PC-3 (cell line): ENCODE measurements at places on chromosomes 2 and 18. TPM values are rescaled to one million over a fixed set of nuclear protein-coding genes. Genes with fewer than 3 reads are reported as not detected.

DNA sequence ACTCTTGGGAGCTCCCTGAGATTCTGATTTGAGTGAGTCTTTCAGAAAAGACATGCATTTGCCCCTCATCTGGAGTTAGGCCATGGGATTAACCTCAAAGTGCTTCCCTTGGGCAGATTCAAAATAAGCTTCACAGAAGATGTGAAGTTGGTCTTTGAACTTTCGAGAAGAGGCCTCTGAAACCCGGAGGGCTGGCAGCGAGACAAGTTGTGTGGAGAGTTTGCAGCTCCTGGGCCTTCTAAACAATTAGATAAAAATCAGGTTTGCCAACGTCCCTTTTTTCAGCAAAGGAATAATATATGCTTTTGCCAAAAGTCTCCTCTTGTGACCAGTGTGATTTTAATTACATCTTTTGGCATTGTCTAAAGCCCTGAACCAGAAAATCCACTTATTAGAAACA lies 489.7 kb downstream of the SOX11 start:
- no peaks in the 10 kb centered on the region; the same call in 1 of the 2 replicates for H3K4me1 ChIP-seq
- H3K27me3 ChIP-seq: no peaks in the 10 kb centered on the region
- H3K36me3 ChIP-seq: no peaks in the 10 kb centered on the region
- H3K4me3 ChIP-seq: no peak overlapping the region
- H3K27ac ChIP-seq: no peak overlapping the region

- no peaks in the 10 kb centered on the region for H3K27me3 ChIP-seq
- no peak overlapping the region for H3K27ac ChIP-seq
- DNase-seq: no peak
- no peaks in the 10 kb centered on the region for H3K36me3 ChIP-seq
- no peak overlapping the region for H3K4me3 ChIP-seq
Observed at GRCh38 chr2:105714141-105714540, 30.6 kb upstream of the NCK2 start.

- peaks cover 46% of the 10 kb centered on the region for H3K27me3 ChIP-seq
- H3K4me1 ChIP-seq: peaks cover 22% of the 10 kb centered on the region
- H3K36me3 ChIP-seq: no peaks in the 10 kb centered on the region
- H3K27ac ChIP-seq: no peak overlapping the region
- no peak overlapping the region for H3K4me3 ChIP-seq
- no peak for DNase-seq
Observed at GRCh38 chr2:219062081-219062480, 1.4 kb upstream of the IHH start.

DNA sequence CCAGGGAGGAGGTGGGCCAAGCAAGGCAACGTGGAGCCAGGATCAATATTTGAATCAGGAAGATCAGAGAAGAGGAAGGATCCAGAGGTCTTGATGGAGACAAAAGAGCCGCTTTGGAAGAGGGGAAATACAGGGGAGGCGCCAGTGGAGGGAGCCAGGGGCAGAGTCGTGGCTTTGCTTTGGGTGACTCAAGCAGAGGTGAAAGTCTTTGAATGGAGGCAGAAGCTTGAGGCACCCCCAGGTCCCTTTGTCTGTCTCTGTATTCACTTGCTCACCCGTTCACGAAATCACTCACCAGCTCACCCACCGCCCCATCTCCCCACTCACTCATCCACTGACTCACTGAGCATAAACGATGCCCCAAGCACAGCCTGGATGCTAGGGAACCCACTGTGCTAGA lies 134.1 kb downstream of the ACOXL start:
- peak; percentile 27 for DNase-seq
- H3K27me3 ChIP-seq: no peaks in the 10 kb centered on the region
- no peak overlapping the region for H3K27ac ChIP-seq

DNA sequence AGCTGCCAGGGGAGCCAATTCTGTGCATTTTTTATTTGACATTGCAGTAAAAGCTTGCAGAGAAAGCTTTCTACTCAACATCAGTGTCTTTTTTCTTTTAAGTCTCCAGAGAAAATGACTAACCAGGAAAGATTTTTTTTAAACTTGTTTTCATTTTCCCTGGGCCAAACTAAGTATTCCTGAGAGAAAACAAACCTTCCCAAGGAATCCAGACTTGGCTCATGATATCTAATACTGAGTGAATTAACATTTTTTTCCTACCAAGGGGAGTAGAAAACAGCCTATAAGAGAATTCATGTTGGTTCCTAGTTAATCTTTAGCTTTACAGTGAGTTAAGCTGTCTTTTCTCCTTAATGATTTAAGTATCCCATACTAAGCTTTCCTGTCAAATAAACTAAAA lies 46.7 kb downstream of the DAPL1 start:
- H3K4me3 ChIP-seq: no peak overlapping the region
- H3K36me3 ChIP-seq: no peaks in the 10 kb centered on the region
- no peak overlapping the region for H3K27ac ChIP-seq
- no peak for DNase-seq
- no peaks in the 10 kb centered on the region for H3K4me1 ChIP-seq

- peak overlapping the region; percentile 68 for H3K27ac ChIP-seq
- H3K27me3 ChIP-seq: no peaks in the 10 kb centered on the region
- peaks cover 85% of the 10 kb centered on the region for H3K36me3 ChIP-seq
- no peak overlapping the region; the same call in 1 of the 2 replicates for H3K4me3 ChIP-seq
- peaks cover 35% of the 10 kb centered on the region for H3K4me1 ChIP-seq
Observed at GRCh38 chr2:36477315-36477714, 120.7 kb downstream of the FEZ2 start.

DNA sequence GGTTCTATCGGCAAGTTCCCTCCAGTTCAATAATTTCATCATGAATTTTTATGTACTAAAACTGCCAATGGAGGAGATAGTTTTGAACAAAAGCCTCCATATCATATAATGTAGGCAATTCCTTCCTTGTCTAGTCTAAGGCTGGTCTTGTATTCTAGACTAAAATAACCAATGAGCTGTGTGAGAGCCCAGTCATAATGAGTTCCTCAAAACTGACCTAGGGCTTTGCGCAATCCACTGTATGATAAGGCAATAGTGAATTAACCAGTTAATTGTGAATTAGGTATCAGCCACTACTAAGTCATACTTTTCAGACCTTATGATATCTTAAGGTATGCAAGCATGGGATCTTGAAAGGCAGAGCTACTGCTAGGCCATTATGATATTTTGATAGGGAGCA lies 7.6 kb upstream of the UXS1 start:
- no peak overlapping the region for H3K27ac ChIP-seq
- no peaks in the 10 kb centered on the region for H3K4me1 ChIP-seq
- H3K27me3 ChIP-seq: no peaks in the 10 kb centered on the region
- H3K36me3 ChIP-seq: no peaks in the 10 kb centered on the region

DNA sequence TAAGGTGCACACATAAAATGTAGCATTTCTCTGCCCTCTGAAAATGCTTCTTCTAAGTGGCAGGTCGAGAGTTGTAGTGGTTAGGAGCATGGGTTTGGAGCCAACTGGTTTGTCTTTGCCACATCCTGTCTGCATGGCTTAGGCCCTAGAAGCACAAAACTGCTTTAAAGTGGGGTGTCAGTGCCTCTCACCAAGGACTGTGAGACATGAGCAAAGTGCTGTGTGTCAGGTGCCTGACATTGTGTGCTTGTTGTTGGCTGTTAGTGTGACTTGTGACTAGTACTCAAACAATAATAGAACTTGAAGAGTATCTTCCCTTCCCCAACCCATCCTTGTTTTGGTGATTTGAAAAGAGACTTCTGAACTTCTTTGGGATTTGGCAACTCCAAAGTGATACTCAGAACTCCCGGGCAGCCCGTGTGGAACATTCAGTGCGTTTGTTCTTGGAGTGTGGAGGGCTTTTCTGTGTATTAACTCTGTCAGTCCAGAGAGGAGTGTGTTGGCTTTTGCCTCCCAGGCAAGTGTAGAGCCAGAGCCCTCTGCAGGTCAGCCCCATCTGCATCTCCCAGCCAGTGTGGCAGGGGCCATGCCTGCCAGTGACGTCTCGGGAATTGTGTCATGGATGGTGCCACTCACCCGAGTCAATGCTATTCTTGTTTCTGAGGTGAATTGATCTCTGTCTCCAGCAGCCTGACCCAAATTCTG lies 5.0 kb downstream of the MGAT5 start:
- no peaks in the 10 kb centered on the region; the same call in 1 of the 2 replicates for H3K36me3 ChIP-seq
- DNase-seq: no peak
- no peaks in the 10 kb centered on the region for H3K27me3 ChIP-seq
- H3K4me1 ChIP-seq: no peaks in the 10 kb centered on the region

- H3K27me3 ChIP-seq: peaks cover 25% of the 10 kb centered on the region
- no peaks in the 10 kb centered on the region for H3K36me3 ChIP-seq
- peaks cover 13% of the 10 kb centered on the region for H3K4me1 ChIP-seq
- peak; percentile 71 for DNase-seq
- no peak overlapping the region for H3K4me3 ChIP-seq
- no peak overlapping the region for H3K27ac ChIP-seq
Observed at GRCh38 chr18:3903337-3903736, 453.4 kb downstream of the TGIF1 start.

GRCh38 chr18:31199190-31199769 lies 36.6 kb upstream of the DSC1 start:
- peaks cover 27% of the 10 kb centered on the region for H3K4me1 ChIP-seq
- H3K27ac ChIP-seq: peak overlapping the region; percentile 69
- no peaks in the 10 kb centered on the region for H3K27me3 ChIP-seq
- peak; percentile 73 for DNase-seq

DNA sequence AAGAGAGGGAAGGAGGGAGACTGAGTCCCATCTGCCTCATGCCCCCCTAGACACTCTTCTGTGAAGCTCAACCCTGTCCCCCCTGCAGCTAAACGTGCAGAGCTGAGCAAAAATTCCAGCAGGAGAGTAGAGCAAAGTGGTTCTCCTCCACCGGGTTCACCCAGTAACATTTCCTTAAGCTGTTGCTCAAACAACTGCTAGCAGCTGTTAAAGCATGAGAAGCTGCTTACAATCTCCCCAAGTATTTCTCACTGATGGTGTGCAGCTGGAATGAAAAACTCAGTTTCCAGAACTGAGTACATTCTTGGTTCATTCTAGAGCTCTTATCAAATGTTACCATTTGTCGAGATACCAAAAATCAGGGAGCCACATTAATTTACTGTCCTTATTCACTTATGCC lies 92.3 kb downstream of the STK39 start:
- no peaks in the 10 kb centered on the region for H3K27me3 ChIP-seq
- no peaks in the 10 kb centered on the region; the same call in 1 of the 2 replicates for H3K36me3 ChIP-seq
- no peak overlapping the region for H3K4me3 ChIP-seq
- H3K4me1 ChIP-seq: peaks cover 29% of the 10 kb centered on the region

DNA sequence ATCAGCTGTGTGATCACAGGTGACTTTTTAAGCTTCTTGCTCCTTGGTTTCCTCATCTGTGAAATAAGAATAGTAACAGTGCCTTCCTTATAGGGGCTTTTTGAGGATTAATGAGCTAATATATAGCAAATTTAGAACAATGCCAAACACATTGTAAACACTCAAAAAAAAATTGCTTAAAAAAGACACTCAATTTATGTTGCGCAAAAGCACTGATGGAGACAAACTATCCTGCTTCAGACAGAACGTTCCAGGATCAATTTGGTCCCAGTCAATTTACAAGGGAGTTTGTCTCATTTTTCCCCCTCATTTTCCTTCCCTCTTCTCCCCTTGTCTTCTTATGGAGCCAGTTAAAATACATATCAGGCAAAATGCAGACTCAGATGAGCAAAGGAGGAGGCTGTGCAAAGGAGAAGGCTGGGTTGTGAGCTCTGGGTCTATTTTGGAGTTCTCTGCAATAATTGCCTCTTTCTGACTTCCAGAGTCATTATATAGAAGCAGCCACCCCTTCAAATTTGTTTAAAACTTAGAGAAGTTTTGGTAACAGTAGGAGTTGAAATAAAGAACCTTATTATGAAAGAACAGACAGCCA lies 83.7 kb downstream of the SOCS6 start:
- H3K4me3 ChIP-seq: peak overlapping the region; percentile 15; the same call in 1 of the 2 replicates
- DNase-seq: no peak
- H3K27ac ChIP-seq: peak overlapping the region; percentile 94
- peaks cover 38% of the 10 kb centered on the region for H3K4me1 ChIP-seq

DNA sequence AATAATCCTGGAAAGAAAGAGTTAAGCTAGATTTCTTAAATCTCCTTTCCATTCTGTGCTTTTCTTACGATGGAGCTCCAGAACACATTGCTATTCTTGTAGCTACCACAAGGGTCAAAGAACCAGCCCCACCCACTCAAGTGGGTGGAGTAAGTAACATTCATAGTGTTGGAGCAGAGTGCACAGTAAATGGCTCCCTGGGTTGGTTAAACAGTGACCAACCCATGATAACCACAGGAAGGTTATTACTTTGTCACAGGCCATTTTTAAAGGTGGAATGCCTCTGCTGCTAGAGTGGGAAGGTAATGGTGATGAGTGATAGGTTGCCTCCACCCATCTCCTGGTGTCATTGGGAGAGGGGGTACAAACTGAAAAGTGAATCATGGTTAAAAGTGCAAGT lies 13.9 kb downstream of the ARPC2 start:
- no peaks in the 10 kb centered on the region for H3K27me3 ChIP-seq
- peak; percentile 51 for DNase-seq
- H3K4me3 ChIP-seq: no peak overlapping the region
- H3K36me3 ChIP-seq: peaks cover 59% of the 10 kb centered on the region
- H3K27ac ChIP-seq: no peak overlapping the region

GRCh38 chr2:56084111-56084901 lies 99.5 kb upstream of the CCDC85A start:
- peaks cover 16% of the 10 kb centered on the region for H3K27me3 ChIP-seq
- DNase-seq: peak; percentile 63
- H3K36me3 ChIP-seq: no peaks in the 10 kb centered on the region
- no peak overlapping the region for H3K4me3 ChIP-seq

DNA sequence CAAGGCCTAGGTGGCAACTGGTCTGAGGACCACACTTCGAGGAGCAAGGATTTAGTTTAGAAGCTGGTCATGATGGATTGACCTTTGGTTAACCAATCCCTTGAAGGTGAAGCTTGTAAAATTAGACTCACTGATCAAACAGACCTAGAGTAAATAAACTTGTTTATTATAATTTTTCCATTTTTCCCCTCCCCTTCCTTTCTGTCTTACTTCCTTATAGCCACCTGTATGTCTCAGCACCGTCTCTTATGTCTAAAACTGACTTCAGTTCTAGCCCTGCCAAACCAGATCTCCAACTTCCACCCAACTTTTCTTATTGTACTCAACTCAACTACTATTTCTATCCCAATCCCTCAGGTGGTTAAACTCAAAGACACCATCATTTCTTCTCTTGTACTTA lies 92.8 kb upstream of the THOC1 start:
- no peaks in the 10 kb centered on the region for H3K4me1 ChIP-seq
- no peak overlapping the region for H3K27ac ChIP-seq
- no peak overlapping the region for H3K4me3 ChIP-seq

- H3K4me3 ChIP-seq: no peak overlapping the region
- peaks cover 22% of the 10 kb centered on the region for H3K4me1 ChIP-seq
Observed at GRCh38 chr2:173419506-173419905, 64.8 kb downstream of the CDCA7 start.

DNA sequence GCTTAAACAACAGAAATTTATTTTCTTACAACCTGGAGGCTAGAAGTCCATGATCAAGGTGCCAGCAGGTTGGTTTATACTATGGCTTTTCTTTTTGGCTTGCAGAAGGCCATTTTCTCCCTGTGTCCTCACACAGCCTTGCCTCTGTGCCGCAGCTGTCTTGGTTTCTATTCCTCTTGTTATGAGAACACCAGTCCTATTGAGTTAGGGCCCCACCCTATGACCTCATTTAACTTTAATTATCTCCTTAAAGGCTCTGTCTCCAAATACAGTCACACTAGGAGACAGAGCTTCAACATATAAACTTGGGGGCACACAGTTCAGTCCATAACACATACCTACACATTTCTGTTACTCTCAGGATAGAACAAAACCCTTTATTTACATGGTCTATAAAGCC lies 17.3 kb upstream of the RHOB start:
- DNase-seq: no peak
- H3K27me3 ChIP-seq: no peaks in the 10 kb centered on the region
- H3K27ac ChIP-seq: no peak overlapping the region
- H3K4me3 ChIP-seq: no peak overlapping the region
- H3K4me1 ChIP-seq: peaks cover 22% of the 10 kb centered on the region

REG1B gene
- not detected in 2 replicates for total RNA-seq

ZC3H6 gene
- total RNA-seq: 1.3 TPM in 2 replicates

CCDC150 gene
- total RNA-seq: 13.1 and 15.6 TPM in 2 replicates

DSG4 gene
- total RNA-seq: 0.04 TPM in 1 of 2 replicates, not detected in the other

PTCD3 gene
- 75.6 and 94.7 TPM in 2 replicates for total RNA-seq

LGALSL gene
- total RNA-seq: 12.1 and 16.0 TPM in 2 replicates

RAMP1 gene
- 210 and 248 TPM in 2 replicates for total RNA-seq

DCC gene
- not detected in 2 replicates for total RNA-seq

VWA3B gene
- not detected in 2 replicates for total RNA-seq
